ENCODE measurements at places on chromosomes 3 and 15.
A peak's percentile ranks its signal among the peaks of the same experiment; 100 is the strongest.

DNA sequence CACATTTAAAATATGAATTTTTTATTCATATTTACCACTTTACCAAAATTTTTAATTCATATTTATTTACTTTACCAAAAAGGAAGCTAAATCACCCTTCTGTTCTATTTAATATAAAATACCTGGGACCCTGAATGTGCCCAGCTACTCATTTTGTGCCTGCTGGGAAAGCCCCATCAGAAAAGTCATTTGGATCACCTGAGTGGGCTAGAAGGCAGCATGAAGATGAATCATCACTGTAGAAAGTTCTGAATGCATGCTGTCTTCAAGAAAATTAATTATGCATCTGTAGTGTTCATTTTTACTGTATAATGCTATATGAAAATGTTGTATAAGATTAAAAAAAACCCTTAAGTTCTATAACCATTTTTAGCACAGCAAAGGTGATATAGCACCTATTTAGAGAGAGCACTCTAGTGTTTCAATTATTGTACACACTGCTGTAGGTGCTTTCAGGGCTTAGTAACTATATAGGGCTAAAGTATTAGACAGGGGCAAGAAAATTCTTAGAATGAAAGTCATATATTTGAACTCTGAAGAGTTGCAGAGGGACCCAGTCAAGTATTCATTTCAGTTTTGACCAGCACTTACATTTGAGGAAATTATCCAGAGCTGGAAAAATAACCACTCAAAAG, 175.1 kb downstream of the NFKBIZ start:
- no peak for DNase-seq

DNA sequence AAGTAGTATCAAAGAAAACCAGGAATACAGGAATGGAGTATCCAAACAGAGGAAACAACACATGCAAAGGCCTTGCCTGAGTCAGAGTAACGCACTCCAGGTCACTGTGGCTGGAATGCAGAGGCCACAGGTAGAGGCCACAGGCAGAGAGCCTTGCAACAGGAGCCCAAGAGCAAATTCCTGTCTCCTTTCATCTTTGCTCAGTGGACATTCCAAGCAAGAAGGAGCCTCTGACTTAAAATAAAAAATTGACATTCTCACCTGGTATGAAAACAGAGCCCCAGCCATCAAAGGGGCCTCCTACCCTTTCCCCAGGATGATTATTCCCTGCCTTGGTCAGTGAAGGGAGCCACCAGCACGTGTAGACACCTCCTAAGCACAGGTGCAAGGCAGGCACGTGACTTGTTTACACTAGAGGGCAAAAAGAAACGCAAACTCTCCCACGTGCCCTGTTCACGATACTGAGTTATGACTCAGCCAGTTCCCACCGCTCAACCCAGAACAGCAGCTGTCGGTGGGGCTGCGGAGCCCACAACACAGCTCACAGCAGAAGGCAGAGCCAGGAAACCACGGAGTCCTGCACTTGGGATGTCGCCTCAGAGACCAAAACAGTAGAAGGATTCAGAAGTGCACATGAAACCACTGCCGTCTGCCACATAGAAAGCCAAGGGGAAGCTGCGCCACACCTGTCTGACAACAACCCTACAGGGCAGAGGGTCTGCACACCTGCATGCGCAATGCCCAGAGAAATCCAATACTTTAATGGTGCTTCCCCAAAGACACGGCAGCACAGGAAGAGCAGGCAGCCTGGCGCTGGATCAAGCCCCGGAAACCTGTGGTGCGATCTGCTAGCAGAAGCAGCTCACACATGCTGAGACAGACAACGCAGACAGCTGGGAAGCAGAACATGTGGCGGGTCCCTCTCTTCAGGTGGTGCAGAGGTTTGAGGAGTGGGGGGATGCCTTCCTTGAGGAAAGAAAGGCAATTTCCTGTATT, 52.1 kb downstream of the ITGB5 start:
- DNase-seq, result peak; percentile 94

DNA sequence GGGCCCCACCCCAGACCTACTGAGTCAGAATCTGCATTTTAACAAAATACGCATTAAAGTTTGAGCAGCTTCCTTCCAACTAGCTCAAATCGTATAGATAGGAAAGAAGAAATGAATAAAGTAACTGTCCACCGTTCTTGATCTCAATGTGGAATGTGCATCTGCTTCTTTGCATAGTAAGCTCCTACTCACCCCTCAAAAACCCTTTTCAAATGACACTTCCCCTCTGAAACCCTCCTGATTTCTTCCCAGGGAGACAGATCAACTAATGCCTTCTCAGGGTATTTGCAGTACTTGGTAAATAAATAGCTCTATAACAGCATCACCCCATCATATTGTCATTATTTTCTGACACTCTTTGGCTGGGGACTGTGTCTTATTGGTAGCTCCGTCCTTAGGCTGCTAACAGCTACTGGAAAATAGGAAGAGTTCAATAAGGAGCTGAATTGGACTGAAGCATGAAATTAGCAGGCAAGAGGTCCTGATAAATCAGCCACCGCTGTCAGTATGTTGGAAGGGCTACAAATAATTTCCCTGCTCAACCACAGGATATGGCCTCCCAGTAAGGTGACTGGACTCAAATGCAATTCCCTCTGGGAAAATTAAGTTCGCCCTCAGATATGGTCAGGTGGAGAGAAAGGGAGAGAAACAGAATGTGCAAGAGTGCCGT, 10.2 kb downstream of the OXTR start:
- no peak for DNase-seq

GRCh38 chr15:67327737-67328136, 73.2 kb downstream of the IQCH start:
- no peak for DNase-seq

DNA sequence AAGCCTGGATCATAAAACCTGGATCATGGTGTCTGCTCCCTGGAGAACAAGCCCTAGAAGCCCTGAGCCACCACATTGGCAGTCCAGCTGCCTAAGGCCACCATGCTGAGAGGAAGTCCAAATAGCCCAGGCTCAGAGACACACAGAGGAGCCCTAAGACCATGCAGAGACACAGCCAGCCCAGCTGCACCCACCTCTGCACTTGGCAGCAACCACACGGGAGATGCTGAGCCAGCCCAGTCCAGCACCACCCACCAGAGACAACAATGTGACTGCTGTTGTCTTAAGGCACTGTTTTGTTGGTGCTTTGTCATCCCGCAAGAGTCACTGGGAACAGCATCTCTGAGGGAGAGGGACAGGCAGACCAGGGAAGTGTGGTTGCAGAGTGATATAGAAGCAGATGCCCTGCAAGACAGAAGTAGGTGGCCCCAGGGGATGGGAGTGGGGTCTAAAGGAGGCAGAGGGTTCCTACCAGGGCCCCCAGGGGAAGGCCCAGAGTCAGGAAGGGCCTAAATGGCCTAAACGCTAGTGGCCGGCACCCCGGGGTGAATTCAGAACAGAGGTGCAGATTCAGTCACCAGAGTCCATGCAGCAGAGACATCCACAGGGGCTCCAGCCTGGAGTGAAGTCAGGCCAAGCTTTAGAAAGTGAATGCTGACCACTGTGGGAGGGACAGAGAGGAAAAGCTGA, 105.4 kb upstream of the PRR20G start:
- no peak for DNase-seq

GRCh38 chr15:50146632-50147031, 27.6 kb upstream of the ATP8B4 start:
- no peak for DNase-seq

GRCh38 chr15:64072812-64073211, 20.8 kb downstream of the CIAO2A start:
- no peak for DNase-seq

DNA sequence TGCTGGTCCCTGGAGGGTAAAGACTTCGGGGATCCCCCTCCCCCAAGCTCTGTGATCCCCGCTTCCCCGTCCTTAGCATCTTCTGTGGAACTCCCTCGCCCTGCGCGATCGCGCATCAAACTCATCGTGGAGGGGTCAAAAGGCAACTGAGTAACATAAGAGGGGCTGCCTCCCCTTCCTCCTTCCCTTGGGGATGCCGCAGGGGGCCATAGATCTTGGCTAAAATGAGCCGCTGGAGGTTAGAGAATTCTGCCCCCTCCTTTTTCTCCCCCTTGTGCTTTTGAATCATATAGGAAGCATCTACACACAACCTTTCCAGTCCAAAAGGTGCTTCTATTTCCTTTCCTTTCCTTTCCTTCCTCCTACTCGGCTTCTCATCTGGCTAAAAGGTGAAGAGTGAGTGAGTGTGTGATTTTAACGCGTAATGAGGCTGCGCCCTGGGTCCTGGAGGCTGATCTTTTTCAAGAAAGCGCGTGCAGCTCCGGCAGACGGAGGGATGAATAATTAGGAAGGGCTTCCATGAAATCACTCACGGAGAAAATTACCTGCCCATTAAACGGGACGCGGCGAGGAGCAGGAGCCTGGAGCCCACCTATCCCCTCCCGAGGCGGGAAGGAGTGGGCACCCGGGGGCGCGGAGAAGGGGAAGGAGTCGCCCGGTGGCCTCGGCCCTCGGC, 831 bp upstream of the ROBO2 start:
- DNase-seq, result peak; percentile 56

GRCh38 chr3:21641959-21642358, 109.1 kb downstream of the ZNF385D start:
- no peak for DNase-seq

DNA sequence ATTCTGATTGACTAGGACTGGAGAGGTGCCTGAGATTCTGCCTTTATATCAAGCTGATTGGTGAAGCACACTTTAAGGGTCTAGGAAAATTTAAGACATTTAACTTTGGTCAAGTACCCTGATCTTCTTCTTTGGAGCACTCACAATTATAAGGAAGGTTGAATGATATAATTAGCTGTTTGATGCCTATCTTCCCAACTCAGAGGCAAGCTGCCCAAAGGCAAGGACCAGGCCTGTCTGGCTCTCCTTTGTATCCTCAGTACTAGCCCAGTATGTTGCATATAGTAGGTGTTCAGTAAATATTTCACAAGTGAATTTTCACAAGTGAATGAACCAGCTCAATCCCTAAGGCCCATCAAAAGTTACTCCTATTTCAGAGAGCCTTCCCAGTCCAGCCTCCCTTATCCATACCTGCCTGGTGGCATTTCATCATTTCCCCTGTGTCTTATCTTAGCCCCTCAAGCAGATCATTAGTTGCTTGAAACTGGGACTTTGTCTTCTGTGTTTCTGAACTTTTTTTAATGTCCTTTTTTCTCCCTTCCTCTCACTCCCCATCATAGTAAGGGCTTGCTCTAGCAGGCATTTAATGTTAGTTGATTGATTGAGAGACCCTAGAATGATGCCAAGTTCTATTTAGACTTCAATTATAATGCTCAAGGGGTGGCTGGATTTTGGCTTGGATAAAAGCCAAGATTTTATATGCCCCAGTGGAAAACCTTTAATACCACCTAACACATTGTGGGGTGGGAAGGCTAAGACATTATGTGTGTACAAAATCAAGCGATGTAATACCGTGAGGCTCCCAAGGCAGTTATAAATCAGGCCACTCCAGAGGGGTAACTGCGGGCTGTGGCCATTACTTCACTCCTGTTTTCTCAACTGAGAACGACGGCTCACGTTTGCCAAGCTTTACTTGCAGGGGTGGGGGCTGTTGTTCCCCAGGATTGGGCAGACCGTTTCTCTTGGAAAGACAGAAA, 43.2 kb upstream of the BOC start:
- DNase-seq, result peak; percentile 75

GRCh38 chr15:76393614-76394013, 57.0 kb downstream of the ISL2 start:
- peak; percentile 25 for DNase-seq

- DNase-seq, result no peak
Observed at GRCh38 chr15:59531066-59531675, 80.4 kb upstream of the GCNT3 start.

- no peak for DNase-seq
Observed at GRCh38 chr3:189941679-189942078, 179.0 kb downstream of the P3H2 start.

Measured in DMS 273 treated with DMSO at 0.1 percent for 48 hours (cell line).